ENCODE measurements at places on chromosomes 12 and 14.

GRCh38 chr14:82759656-82760055 lies 1226.0 kb upstream of the SEL1L start:
- DNase-seq = no peak

- no peak for DNase-seq
These were observed 363.2 kb upstream of the DDHD1 start for GRCh38 chr14:53516261-53516774.

DNA sequence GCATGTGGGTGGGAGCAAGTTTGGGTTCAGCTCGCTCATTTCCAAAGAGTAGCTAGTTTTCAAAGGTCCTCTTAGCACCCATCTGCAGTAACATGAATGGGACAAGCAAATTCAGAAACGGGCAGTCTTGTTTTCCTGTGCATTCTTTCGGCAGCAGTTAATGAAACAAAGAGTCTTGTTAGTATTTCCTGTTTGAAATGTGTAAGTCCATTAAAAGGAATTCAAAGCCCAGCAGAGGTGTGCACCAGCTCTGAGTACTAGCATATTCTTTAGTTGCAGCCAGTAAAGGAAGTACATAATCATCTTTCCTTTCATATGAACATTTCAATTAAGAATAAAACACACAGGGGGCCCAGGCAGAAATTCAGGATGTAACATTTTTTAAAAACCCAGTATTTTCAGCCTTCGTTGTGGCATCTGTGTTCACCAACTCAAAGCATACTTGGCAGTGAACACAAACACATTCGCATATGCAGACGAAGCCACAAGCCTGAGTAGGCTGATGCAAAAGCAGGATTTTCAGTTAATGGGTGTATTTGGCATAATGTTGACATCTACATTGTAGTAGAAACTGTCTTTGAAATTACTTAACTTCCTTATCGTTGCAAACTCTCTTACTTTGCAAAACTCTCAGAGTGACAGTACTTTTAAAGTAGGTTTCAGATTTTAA lies 570.0 kb upstream of the FLRT2 start:
- DNase-seq = no peak

DNA sequence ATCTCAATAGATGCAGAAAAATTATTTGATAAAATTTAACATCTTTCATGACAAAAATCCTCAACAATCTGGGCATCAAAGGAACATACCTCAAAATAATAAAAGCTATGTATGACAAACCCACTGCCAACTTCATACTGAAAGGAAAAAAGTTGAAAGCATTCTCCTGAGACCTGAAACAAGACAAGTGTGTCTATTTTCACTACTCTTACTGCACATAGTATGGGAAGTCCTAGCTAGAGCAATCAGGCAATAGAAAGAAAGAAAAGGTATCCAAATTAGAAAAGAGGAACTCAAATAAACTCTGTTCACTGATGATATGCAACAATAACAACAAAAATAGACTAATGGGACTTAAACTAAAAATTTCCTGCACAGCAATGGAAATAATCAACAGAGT lies 90.1 kb downstream of the SLCO1B1 start:
- DNase-seq = no peak

GRCh38 chr12:93016752-93017350 lies 87.8 kb upstream of the EEA1 start:
- no peak for DNase-seq

- no peak for DNase-seq
These were observed 23.1 kb upstream of the PWP1 start for GRCh38 chr12:107662484-107662883.

- DNase-seq = no peak
These were observed 4.2 kb downstream of the CKAP4 start for GRCh38 chr12:106243620-106244019.

GRCh38 chr12:104272938-104273337 lies 30.6 kb upstream of the EID3 start:
- no peak for DNase-seq
